ENCODE measurements at places on chromosomes 13 and 19. TPM values are rescaled to one million over a fixed set of nuclear protein-coding genes. Genes with fewer than 3 reads are reported as not detected.

DNA sequence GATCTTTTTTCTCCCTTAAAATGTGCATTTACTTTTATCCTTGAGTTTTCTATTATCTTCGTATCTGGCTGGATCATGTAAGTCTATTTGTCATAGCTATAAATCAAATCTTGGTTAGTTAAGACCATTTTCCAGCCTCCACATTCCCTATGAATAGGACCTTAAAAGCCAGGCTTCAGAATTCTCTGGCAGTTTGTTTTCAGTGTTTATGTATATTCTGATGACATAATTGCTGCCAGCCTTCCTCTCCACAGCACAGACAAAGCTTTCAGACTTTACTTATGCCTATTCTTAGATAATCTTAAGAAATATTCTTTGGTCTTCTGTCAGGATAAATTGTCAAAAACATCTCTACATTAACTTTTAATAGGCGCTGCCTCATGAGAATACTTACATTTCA is 870.8 kb upstream of the SPRY2 start:
- H3K27ac ChIP-seq = no peak overlapping the region
- no peaks in the 10 kb centered on the region for H3K36me3 ChIP-seq
- no peak for DNase-seq
- no peak overlapping the region for H3K4me3 ChIP-seq
- H3K4me1 ChIP-seq = no peaks in the 10 kb centered on the region

DNA sequence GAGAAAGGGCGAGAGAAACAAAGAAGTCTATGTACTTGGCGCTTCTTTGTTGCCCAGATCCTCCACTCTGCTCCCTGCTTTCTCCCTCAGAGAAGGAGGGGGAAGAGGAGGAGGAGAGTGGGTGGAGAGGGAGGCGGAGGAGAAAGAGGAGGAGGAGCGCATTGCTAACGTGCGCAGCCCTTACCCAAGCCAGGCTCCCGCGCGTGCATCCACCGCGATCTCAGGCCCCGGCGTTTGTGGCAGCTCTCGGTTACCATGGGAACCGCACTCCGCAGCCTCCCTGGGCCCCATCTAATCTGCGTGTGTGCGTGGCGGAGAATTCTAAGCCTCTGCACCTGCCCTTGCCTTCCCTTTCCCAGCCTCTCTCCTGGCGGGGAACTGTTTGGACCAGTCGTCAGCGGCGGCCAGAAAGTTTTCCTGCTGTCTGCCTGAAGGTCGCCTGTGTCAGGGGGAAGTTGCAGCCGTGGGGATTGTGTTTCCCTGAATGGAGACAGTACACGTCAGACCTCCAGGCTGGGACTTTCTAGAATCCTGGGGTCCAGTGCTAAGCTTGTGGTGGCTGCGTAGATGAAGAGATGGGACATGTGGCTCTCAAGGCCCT is at the start of gene ERICH6B:
TSS of gene ERICH6B (minus strand) at position 239 of the 601 bp plus-strand sequence. CDS start 18,734 bp downstream, outside the sequence.
- H3K36me3 ChIP-seq = no peaks in the 10 kb centered on the region
- H3K4me1 ChIP-seq = no peaks in the 10 kb centered on the region

DNA sequence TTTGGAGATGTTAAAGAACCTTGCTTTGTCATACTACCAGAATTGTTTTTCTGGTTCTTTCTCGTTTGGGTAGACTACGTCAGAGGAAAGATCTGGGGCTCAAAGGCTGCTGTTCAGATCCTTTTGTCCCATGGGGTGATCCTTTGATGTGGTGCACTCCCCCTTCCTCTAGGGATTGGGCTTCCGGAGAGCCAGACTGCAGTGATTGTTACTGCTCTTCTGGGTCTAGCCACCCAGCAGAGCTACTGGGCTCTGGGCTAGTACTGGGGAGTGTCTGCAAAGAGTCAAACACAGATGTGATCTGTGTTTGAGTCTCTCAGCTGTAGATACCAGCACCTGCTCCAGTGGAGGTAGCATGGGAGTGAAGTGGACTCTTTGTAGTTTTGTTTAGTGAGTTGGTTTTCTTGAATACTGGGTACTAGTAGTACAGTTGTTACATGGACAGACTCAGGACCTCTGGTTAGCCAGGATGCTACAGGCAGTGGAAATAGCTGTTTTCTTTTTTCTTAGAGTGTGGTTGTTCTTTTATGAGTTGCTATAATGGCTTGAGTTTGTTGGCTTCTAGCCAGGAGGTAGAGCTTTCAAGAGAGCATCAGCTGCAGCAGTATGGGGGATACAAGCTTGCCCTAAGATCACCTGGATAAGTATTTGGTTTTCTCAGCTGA is 34.4 kb downstream of the DNAJC15 start:
- H3K27ac ChIP-seq = no peak overlapping the region
- no peak for DNase-seq
- no peaks in the 10 kb centered on the region for H3K36me3 ChIP-seq
- peaks cover 4% of the 10 kb centered on the region for H3K4me1 ChIP-seq
- H3K4me3 ChIP-seq = no peak overlapping the region
- H3K27me3 ChIP-seq = no peaks in the 10 kb centered on the region

DNA sequence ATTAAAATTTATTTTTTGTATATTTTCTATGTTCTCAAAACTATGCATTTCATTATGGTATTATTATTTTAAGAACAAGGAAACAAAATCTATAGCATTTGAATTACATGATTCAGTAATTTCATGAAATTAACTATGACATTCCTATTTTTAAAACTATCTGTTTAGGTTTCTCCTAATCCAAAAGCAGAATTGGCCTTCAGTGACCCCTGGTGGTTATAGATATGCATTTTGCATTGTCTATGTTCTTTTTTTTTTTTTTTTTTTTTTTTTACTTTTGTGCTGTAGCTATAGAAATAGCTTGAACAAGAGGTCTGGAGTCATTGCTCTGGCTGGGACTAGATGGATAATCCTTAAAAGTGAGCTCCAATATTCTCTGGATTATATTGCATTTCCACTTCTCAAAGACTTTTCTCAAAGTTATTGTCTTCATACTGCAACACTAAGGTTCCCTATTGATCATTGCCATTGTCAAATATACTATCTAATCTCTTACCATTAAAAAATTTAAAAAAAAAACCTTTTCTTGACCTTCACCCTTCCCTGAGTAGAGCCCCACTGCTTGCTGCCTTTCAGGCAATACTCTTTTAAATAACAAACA is 15.9 kb upstream of the DNAJC3 start:
- H3K27ac ChIP-seq = no peak overlapping the region
- H3K36me3 ChIP-seq = no peaks in the 10 kb centered on the region
- H3K4me3 ChIP-seq = no peak overlapping the region
- no peaks in the 10 kb centered on the region for H3K4me1 ChIP-seq

- H3K4me3 ChIP-seq = no peak overlapping the region
- DNase-seq = no peak
- no peaks in the 10 kb centered on the region for H3K27me3 ChIP-seq
- H3K4me1 ChIP-seq = no peaks in the 10 kb centered on the region
Measured at GRCh38 chr13:114119196-114119595, 13.2 kb downstream of the RASA3 start.

DNA sequence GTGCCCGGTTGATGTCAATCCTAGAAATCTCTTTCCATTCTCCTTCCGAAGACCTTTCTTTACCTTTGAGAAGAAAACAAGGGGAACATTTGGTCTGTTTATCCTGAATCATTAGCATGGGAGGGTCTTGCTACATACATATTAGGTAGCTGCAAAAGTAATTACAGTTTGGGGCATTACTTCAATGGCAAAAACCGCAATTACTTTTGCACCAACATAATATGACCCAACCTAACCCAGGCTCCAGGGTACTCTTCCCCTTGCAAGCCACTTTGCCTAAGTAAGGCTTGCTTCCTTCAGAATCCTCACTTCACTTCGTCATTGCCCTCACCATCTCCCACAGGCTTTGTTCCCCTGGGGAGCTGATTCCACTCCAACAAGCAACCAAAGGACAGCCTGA is 662.7 kb downstream of the DIAPH3 start:
- H3K4me3 ChIP-seq = no peak overlapping the region
- no peaks in the 10 kb centered on the region for H3K36me3 ChIP-seq
- no peak for DNase-seq
- no peaks in the 10 kb centered on the region for H3K4me1 ChIP-seq
- H3K27ac ChIP-seq = no peak overlapping the region
- peaks cover 1% of the 10 kb centered on the region for H3K27me3 ChIP-seq

DNA sequence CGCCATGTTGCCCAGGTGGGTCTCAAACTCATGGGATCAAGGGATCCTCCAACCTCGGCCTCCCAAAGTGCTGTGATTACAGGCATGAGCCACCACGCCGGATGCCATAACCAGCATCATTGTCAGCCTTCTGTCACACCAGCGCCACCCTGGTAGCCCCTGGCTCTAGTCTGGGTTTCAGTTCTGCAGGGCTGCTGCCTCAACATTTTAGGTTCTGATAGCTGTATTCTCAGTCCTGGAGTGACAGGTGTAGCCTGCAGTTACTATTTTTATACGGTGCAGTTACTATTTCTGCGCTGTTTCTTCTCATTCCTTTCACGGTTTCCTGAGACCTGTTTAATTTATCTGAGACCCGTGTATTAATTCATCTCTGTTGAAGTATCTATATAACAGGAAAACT is 57.1 kb downstream of the TRPM4 start:
- H3K36me3 ChIP-seq = no peaks in the 10 kb centered on the region
- no peak overlapping the region for H3K4me3 ChIP-seq
- no peaks in the 10 kb centered on the region for H3K4me1 ChIP-seq
- H3K27me3 ChIP-seq = no peaks in the 10 kb centered on the region
- DNase-seq = no peak
- no peak overlapping the region for H3K27ac ChIP-seq

DNA sequence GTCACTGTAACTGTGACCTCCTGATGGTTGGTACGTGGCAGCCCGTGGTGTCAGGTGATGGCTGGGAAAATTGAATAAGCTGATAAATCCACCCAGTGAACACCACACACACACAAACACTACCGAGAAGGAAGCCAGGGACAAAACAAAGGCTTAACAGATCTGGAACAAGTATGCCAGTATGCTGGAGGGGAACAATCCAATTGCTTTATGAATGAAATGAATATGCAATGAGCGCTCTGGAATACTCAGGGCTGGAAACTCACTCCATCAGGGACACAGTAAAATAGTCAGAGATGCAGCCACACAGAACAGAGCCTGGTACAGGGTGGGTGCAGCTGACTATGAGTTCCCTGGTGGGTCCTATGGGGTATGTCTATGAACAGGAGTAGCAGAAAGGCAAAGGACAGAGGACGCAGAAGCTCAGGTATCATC is 16.7 kb downstream of the TMTC4 start:
- no peak overlapping the region for H3K27ac ChIP-seq
- H3K27me3 ChIP-seq = no peaks in the 10 kb centered on the region
- no peaks in the 10 kb centered on the region for H3K36me3 ChIP-seq
- H3K4me1 ChIP-seq = no peaks in the 10 kb centered on the region
- no peak overlapping the region for H3K4me3 ChIP-seq
- no peak for DNase-seq

GRCh38 chr19:15279326-15279904 is 47.2 kb upstream of the EPHX3 start:
- DNase-seq = no peak
- H3K27ac ChIP-seq = no peak overlapping the region
- no peak overlapping the region for H3K4me3 ChIP-seq
- peaks cover 16% of the 10 kb centered on the region for H3K4me1 ChIP-seq
- H3K27me3 ChIP-seq = no peaks in the 10 kb centered on the region
- no peaks in the 10 kb centered on the region for H3K36me3 ChIP-seq

DNA sequence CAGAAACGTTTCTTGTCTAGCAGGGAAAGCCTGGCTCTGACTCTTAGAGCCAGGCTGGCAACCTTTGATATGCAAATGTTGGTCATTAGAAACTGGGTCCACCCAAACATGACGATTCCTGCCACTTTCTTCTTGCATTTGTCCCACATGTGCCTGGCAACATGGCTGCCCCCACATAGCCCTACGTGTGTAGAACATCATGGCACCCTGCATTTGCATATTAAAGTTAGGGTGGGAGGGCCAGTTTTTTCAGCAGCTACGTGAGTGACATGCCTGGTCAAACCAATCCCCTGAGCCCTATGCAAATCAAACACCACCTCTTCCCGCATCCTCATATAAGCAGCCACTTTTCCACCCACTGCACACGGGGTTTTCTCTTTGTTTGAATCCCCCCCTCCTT is 95.0 kb downstream of the LIG4 start:
- H3K4me1 ChIP-seq = no peaks in the 10 kb centered on the region
- H3K36me3 ChIP-seq = no peaks in the 10 kb centered on the region
- no peak for DNase-seq

DNA sequence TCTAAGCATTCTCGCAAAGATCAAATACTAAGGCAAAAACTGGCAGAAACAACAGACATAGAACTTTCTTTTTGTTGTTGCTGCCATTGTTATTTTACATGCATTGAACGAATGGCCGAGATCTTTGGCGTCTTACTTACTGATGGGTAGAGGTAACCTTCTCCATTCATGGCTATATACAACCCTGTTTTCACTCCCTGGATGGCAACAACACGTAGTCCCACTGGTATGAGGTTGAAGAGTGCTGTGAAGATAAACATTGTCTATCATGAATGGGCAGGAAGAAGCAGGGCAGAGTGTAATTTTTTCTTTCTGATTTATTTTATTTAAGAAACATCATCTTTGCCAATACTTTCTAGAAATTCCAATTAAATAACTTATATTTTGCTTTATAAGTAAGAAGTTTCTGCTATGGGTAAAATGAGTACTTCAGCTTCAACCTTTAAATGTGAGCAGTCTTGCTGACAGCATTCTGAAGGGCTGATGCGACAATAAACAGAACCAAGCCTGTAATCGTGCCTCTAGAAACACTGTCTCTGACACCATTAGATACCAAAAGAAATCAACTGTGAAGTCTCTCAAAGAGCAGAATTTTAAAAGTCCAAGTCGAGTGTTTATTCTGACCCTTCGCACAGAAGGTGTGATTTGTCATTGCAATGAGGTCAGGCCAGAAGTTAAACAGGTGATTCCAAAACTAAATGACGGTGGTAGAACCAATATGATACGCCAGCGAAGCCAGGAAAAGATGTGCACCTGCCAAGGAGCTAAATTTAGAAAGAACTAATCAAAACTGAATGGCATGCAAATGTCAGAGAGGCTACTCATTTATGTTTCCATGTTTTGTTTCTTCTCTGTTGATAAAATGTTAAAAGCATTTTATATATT is 416.4 kb downstream of the ITGBL1 start:
- DNase-seq = no peak
- H3K36me3 ChIP-seq = no peaks in the 10 kb centered on the region
- no peaks in the 10 kb centered on the region for H3K4me1 ChIP-seq
- no peak overlapping the region for H3K4me3 ChIP-seq

DNA sequence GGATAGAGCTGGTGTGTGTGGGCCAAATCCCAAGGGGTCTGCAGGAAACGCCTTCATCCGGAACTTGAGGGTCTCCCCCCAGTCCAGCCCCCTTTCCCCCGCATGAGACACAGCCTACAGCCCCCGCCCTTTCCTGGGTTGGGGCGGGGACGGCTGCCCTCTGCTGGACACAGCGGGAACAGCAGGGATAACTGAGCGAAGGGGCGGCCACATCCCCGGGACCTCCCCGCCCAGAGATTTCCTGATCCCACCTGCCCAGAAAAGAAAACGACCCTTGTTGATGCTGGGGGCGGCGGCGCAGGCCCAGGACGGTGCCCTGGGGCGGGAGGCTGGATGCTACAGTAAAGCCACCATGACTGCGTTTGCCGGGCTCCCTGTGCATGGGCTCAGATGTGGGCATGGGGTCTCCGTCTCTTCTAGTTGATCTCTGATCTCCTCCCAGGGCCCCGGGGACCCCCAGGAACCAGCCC is 14.2 kb downstream of the ONECUT3 start:
- H3K4me1 ChIP-seq = no peaks in the 10 kb centered on the region
- H3K36me3 ChIP-seq = no peaks in the 10 kb centered on the region
- H3K4me3 ChIP-seq = no peak overlapping the region
- no peak for DNase-seq
- no peaks in the 10 kb centered on the region for H3K27me3 ChIP-seq

ZNF708 gene
- total RNA-seq = 16.0 TPM

ZNF91 gene
- 63.6 TPM for total RNA-seq

CCDC70 gene
- not detected for total RNA-seq

CEACAM8 gene
- not detected for total RNA-seq

F2RL3 gene
- total RNA-seq = 0.78 TPM

TMEM190 gene
- total RNA-seq = not detected

ANGPTL8 gene
- total RNA-seq = not detected

DCT gene
- total RNA-seq = 0.29 TPM
